Left ventricle myocardium superior (tissue), 1 donor: ENCODE measurements at places on chromosomes 3 and 15. TPM values are rescaled to one million over a fixed set of nuclear protein-coding genes. Genes with fewer than 3 reads are reported as not detected.

KCNMB2 gene
- total RNA-seq: 2.7 TPM

DNA sequence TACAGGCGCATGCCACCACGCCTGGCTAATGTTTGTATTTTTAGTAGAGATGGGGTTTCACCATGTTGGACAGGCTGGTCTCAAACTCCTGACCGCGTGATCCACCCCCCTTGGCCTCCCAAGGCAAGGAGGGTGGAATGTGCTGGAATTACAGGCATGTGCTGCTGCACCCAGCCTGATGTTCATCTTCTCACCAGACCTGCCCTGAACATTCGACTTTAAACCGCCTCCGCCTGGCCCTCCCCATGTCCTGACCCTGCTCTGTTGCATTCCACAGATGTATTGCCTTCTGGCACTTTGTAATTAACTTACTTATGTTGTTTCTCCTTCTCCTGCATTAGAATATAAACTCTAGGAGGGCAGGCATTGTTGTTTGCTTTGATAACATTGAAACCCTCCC, 102.1 kb downstream of the LINGO1 start:
- no peak for DNase-seq

KIF15 gene
- total RNA-seq: 1.1 TPM

- DNase-seq: no peak
These were observed 476.1 kb downstream of the SHQ1 start for GRCh38 chr3:72372161-72372560.

DNA sequence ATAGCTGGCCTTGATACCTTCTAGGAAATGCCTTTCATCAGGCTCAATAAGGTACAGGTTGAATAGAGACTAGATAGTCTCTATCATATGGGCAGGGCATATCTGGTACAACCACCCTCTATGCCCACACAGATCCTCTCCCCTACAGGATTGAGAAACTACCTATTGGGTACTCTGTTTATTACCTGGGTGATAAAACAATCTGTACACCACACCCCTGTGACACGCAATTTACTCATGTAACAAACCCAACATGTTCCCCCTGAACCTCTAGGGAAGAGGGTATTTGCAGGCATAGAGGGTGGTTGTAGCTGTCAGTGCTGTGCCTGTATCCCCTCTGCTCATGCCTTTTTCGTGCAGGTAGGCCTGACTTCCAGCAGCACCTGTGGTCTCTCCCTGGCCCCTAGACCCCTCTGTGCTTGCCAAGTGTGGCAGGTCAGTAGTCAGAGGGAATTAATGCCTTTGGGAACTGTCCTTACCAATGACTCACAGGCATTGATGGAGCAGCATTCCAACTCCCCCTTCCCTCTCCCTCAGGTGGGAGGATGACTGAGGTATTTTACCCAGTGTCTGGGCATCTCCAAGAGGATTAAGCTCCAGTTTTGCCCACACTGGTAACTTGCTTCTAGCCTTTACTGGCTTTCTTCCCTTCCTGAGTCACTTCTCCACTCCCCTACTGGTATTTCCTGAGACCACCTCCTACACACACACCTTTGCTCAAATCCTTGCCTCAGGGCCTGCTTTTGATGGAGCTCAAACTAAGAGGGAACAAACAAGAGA, 18.3 kb downstream of the CLSTN2 start:
- no peak for DNase-seq

CAMKV gene
- not detected for total RNA-seq

- DNase-seq: no peak
These were observed 96.2 kb upstream of the ACP3 start for GRCh38 chr3:132220986-132221385.

GRCh38 chr3:81789691-81790090, 28.2 kb upstream of the GBE1 start:
- no peak for DNase-seq

CLSTN2 gene
- total RNA-seq: 4.9 TPM
